ENCODE measurements at places on chromosomes 6 and 20.

GRCh38 chr6:115592025-115592424 is 468.7 kb downstream of the FRK start:
- DNase-seq, result no peak

- no peak for DNase-seq
These were observed 7.8 kb upstream of the TPX2 start for GRCh38 chr20:31731321-31731717.

GRCh38 chr20:32570401-32571190 is 14.5 kb downstream of the NOL4L start:
- DNase-seq, result no peak

GRCh38 chr6:170067181-170067641 is 223.7 kb downstream of the DLL1 start:
- no peak for DNase-seq

DNA sequence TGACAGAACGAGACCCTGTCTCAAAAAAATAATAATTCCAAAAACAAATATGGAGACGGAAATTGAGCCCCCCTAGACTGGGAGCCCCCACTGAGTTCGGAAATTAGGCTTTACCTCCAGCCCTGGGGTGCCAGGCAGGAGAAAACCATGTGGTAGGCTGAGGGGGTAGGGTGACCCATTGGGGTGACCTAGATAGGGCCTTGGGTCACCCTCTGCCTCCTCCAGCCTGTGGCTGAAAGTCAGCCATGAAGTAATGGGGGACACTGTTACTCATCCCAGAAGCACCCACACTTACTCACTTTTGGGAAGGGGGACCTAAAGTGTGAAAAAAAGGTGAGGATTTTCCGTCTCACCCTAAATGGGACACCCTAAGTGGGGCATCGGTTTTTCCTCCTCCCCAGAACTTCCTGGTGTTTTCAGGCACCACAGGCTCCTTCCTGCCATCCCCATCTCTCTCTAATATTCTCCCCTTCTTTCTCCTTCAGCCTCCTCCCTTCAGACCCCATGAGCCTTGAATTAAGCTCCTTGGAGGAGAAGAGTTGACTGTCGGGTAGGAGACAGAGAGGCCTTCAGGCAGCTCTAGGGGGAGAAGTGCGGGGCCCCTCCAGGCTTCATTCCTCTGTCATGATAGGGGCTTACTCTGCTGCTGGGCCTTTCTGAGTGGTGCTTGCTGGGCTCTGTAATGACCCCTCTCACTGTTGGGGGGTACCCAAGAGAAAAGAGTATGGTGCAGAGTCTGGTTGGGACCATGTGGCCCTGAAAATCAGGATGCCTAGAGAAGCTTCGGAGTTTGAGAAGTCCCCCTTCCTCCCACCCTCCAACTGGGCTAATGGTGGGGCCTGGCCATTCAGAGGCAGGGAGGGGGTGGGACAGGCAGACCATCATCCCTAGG is 2.4 kb downstream of the LTB start:
- DNase-seq, result peak; percentile 61

DNA sequence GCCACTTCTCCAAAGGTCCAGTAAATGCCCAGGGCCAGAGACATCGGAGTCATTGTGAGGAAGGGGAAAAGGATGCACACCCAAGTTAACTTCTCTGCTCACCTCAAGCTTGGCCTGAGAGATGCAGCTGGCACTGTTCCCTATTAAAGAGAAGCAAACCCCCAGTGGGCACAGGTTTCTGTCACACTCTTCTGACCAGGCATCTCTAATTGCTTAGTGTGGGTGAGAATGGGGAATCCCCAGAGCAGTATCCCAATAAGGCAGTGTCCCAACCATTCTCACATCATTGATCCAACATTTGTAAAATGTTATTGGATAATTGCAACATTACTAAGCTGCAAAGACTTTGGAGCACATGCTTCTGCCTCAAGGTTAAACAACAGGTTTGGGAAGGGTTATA is 232.3 kb downstream of the ADGRG6 start:
- DNase-seq, result no peak

- no peak for DNase-seq
These were observed 139.5 kb downstream of the DLL1 start for GRCh38 chr6:170151321-170151771.

GRCh38 chr6:16277101-16277981 is 39.0 kb downstream of the GMPR start:
- DNase-seq, result peak; percentile 41

DNA sequence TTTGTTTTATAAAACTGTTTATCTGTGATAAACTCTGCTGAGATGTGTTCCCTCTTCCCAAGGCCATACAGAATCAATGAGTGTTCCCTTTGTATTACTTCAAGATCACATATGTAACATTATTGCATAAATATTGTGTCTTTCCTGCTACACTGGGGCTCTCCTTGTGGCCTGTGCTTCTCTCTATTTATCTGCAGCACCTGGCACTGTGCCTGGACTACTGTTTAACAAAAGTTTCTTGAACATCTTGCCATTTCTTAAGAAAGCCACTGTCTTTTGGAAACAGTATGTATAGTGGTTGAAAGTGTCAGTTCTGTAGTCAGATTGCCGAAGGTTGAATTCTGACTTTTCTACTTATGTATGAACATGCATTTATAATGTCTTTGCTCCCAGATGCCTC is 169.0 kb upstream of the SCGN start:
- DNase-seq, result no peak
